ENCODE measurements at places on chromosomes 12 and 14.

GRCh38 chr14:40417777-40418401, 985.7 kb upstream of the FBXO33 start:
- peak; percentile 4 for DNase-seq

- no peak for DNase-seq
These were observed 82.4 kb downstream of the SLC38A6 start for GRCh38 chr14:61063461-61063860.

DNA sequence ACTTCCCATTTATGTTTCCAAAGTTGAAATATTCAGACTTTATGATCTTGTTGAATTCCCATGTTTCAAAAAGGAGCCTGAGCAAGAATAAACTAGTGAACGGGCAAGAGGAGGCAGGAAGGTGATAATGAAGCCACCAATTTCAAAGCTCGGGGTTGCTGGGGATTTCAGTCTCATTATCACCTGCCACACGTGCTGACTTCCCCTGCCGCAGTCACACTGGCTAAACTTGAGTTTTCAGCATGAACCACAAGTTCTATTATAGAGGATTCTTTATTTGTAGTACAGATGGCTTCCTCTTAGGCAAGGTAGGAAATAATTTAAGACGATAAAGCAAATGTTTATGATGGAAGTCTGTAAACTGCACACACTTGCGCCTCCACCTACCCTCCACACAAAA, 18.1 kb upstream of the DIABLO start:
- no peak for DNase-seq

DNA sequence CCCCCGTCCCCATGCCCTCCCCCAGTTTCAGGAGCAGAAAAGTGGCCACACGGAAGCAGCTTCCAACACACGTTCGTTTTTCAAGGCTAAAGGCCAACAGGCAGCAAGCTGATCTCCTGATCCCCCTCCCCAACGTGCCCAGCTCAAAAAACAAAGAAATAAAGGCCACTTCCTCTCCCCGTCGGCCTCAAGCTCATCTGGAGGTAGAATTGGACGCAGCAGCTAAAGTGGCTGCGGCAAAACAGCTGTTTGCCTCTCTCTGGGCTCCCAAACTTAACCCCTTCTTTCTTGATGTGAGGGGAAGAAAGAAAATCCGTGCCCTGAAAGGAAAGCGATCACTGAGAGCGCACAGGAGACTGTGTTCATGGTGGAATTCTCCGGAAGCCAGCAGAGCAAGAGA, 66.3 kb downstream of the SCARB1 start:
- DNase-seq, result no peak
